ENCODE measurements at places on chromosomes 2 and 18.

DNA sequence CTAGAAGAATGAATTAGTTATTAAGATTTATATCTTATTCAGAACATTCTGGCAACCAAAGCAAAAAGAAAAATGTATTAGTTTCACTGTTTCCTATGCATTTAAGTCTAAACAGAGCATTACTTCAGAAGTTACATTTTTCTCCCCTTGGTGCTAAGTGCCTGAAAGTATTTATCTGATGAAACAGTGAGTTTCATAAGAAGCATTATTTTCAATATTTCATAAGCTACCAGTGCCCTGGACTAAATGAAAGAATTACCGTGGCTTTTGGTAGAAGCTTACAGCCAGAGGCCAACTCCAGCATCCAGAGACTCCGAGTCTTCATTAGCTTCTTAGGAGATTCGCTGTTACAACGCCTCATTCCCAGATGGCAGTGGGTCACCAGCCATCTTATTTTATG is 97.6 kb downstream of the LYPD6B start:
- no peak for DNase-seq

DNA sequence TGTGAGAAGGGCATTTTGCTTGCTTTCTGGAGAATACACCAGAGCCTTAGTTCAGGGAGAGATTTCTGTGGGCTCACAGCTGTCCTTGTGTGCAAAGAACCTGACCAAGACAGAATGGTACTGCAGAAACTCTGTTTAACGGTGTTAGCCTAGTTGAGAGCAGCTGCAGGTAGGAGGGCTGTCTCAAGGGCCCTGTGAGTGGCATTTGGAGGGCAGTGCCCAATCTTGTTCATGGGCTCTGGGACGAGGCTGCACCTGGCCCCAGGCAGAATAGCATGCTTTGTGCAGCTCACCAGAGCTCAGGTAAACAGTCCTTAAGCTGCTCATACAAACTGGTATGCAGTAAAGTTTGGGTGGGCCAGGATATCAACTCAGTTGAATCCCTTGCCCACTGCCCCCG is 16.9 kb upstream of the RGPD4 start:
- DNase-seq: no peak

DNA sequence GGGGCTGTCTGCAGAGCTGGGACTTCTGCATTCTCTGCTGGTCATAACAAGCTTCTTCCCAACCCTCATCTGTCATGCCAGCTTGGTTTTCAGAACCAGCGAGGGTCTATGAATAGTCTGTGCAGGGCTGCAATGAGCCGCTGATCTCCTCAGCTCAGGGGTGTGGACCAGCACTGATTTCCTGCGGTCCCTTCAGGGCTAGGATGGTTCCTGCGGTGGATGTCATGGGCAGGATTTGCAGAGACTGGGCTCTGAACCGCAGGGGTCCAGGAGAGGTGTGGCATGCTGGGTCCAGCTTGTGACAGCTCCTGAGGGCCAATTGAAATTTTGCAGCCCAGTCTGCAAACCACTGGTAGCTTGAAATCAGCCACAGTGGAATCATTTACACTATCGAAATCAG is 188.2 kb upstream of the AGAP1 start:
- DNase-seq: no peak

DNA sequence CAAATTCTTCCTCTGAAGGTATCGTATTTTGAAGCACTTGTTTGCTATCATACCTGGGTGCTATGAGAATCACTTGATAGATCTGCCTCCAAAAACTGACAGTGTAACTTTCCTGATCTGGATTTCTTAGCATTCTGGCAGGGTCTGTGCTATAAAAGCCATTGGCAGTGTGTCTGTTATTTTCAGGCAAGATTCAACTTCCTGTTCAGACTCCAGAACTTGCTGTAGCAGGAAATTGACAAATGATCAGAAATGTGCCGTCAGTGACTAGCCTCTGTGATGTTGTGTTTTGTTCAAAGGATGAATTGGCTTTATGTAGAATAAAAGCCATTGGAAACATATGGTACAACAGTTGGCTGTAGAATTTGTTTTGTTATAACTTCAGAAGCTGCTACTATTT is 273.3 kb downstream of the PTPRM start:
- no peak for DNase-seq

DNA sequence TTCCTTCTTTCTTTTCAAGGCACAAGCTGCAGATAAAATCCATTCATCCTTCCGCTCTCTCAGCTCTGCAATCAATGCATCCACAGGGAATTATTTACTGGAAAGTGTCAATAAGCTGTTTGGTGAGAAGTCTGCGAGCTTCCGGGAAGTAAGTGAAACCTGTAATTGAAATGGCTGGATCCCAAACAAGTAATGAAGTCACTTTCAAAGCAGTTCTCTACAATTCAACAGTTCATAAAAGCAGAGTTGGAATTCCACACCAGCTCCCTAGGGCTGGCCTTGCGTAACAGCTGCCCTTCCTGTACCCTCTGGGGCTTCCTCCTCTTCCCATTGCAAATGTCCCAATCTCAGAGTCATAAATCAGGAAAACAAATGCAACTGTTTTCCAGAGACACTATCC is 9.6 kb downstream of the SERPINB2 start:
- DNase-seq: no peak

DNA sequence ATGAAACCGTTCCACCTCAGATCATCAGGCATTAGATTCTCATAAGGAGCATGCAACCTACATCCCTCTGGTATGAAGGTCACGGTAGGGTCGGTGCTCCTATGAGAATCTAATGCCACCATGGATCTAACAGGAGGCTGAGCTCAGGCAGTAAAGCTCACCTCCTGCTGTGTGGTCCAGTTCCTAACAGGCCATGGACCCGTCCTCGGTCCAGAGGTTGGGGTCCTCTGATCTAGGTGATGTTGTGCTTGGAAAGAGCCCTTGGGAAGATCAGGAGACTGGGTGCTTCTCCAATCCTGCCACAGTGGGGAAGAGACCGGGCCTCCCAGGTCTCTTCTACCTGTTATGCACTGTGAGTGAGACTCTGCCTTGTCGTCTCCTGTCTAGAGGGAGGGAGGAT is 104.6 kb downstream of the ACKR3 start:
- DNase-seq: no peak

- no peak for DNase-seq
Measured at GRCh38 chr2:221096706-221097567, 475.2 kb downstream of the EPHA4 start.

DNA sequence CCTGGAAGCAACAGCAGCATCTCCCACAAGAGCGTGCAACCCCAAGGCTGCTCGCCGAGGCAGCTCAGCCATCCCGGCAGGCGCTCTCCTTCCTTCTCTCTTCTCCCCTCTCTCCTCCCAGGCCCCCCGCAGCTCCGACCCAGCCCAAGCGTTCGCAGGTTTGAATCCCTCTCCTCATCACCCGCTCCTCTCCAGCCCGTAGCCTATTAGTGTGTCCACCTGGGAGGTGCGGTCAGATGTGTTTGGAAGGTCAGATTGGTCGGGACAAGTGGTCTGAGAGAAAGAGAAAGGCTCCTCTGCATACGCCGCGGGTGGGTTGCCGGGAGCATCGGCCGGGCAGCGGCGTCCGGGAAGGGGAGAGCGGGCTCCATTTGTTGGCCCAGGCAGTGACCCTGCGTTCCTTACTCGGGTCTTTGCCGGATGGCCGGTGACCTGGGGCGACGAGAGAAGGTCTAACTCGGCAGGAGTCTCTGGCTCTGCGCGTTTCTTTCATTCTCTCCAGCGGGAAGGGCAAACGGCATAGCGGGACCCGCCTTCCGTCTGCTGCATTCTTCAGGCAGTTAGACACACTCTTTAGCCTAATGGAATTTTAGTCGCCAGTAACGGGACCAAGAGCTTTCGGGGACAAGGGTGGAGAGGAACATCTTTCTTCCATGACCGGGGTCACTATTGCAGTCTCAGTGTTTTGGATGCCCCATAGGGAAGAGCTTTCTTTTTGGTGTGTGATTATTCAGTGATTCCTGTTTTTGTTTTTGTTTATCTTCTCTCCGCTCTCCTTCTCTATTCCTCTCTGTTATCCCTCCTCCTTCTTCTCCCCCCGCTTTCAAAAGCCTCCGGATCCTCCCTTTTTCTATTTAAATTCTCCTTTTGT is 1.1 kb upstream of the TMEFF2 start:
- no peak for DNase-seq

- no peak for DNase-seq
Measured at GRCh38 chr2:72415241-72415661, 267.6 kb upstream of the CYP26B1 start.

DNA sequence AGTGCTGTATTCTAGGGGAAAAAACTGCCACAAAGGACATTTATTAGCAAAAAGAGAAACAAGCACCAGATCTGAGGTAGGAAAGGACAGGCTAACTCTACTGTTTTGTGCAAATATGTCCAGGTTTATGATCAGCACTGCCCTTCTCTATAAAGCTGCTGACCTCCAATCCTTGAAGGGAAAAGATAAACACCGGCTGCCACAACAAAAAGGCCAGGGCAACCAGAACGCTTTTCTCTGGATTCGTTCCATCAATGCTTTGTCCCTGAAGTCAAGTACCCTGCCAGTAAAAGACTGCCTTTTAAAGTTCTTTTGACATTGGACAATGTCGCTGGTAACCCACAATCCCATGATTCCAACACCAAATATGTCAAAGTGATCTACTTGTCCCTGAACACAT is 21.0 kb downstream of the SMAD2 start:
- DNase-seq: no peak

GRCh38 chr18:61496374-61496773 is 163.1 kb downstream of the CDH20 start:
- no peak for DNase-seq

DNA sequence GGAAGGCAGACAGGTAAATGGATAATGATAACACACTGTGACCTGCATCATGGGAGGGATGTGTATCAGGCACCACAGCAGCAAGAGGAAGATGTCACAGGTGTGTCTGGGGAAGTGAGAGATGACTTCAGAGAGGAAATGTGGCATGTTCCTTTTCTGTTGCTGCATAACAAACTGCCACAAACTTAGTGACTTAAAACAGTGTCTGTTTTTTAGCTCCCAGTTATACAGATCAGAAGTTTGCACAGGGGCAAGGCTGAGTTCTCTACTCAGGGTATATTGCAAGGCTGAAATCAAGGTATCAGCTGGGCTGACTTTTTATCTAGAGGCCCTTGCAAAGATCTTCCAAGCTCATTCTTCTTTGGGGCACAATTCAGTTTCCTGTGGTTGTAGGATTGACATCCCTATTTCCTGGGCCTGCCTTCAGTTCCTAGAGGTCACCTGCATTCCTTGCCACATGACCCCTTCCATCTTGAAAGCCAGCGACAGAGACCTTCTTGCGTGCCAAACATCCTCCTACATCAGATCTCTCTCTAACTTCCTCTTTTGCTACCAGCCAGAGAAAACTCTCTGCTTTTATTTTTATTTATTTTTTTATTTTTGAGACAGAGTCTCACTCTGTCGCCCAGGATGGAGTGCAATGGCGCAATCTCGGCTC is 2.1 kb upstream of the MAP3K2 start:
- peak; percentile 87 for DNase-seq

DNA sequence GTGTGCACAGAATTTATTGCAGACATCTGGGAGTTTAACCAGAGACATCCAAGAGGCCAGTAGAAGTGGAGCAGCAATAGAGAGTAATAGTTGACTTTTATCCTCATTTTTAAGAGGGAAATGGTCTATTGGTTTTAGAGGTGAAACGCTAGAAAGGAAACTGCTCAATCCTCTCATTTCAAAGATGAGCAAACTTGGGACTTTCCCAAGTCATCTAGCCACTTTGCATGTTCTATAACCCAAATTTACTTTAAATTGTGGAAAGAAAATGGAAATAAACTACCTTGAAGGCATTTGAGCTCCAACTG is 601.7 kb downstream of the ARHGAP15 start:
- no peak for DNase-seq

Data from OCI-LY7 (cell line).